ENCODE measurements at places on chromosomes 6 and 20. TPM values are rescaled to one million over a fixed set of nuclear protein-coding genes. Genes with fewer than 3 reads are reported as not detected.

- DNase-seq = no peak
Measured at GRCh38 chr20:46552460-46553420, 2.3 kb upstream of the OCSTAMP start.

GRCh38 chr6:148217051-148217450 lies 125.6 kb upstream of the SASH1 start:
- no peak for DNase-seq

GRCh38 chr20:49028684-49029083 lies 17.4 kb upstream of the CSE1L start:
- DNase-seq = no peak

GRCh38 chr20:63836458-63837344 lies 5.6 kb upstream of the ZBTB46 start:
- DNase-seq = no peak

GRCh38 chr6:42974919-42975505 lies 4.0 kb downstream of the PEX6 start:
- DNase-seq = no peak

DNA sequence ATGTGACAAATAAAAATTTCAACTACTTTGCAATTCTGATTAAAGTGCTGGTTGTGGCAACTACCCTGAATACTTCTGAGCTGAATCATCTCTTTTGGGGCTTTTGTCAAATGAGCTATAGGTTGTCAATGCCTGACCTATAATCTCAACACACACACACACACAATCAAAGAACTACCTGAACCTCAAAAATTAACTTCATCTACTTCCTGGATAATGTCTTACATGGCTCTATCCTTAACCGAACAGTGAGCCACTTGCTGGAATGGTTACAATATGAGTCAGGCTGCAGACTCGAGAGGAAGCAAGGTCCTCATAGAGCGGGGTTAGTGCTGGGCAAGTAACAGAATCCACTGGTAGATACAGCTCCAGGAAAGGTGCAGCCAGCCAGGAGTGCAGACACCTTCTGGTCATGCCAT lies 70.6 kb upstream of the DST start:
- peak; percentile 35 for DNase-seq

DNA sequence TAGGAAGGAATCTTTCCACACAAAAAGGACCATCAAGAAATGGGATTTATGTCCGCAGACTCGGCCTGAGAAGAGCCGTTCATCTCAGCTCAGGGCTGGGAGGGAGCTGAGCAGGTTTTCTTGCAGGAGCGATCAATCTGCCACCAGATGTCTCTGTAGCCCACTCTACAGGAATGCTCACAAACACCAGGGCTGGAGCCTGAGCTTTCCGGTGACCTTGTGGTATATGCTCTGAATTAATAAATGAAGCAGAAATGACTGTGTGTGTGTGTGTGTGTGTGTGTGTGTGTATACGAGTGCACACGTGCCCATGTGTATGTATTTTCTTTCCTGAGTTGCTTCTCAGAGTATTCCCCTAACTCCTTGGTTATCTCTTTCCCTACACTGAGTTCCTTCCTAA lies 12.0 kb downstream of the CD83 start:
- DNase-seq = peak; percentile 46

DNA sequence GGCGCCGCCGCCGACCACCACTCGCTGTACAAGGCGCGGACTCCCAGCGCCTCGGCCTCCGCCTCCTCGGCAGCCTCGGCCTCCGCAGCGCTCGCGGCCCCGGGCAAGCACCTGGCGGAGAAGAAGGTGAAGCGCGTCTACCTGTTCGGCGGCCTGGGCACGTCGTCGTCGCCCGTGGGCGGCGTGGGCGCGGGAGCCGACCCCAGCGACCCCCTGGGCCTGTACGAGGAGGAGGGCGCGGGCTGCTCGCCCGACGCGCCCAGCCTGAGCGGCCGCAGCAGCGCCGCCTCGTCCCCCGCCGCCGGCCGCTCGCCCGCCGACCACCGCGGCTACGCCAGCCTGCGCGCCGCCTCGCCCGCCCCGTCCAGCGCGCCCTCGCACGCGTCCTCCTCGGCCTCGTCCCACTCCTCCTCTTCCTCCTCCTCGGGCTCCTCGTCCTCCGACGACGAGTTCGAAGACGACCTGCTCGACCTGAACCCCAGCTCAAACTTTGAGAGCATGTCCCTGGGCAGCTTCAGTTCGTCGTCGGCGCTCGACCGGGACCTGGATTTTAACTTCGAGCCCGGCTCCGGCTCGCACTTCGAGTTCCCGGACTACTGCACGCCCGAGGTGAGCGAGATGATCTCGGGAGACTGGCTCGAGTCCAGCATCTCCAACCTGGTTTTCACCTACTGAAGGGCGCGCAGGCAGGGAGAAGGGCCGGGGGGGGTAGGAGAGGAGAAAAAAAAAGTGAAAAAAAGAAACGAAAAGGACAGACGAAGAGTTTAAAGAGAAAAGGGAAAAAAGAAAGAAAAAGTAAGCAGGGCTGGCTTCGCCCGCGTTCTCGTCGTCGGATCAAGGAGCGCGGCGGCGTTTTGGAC lies 2.0 kb downstream of the SOX4 start:
- DNase-seq = peak; percentile 65

The NKAPL gene
- 6.1 TPM for total RNA-seq

The PI3 gene
- total RNA-seq = not detected

Data from left cardiac atrium (tissue), 4 donors.